NCI-H2029 (cell line): ENCODE measurements at places on chromosomes 16 and 17.
A peak's percentile ranks its signal among the peaks of the same experiment; 100 is the strongest.

DNA sequence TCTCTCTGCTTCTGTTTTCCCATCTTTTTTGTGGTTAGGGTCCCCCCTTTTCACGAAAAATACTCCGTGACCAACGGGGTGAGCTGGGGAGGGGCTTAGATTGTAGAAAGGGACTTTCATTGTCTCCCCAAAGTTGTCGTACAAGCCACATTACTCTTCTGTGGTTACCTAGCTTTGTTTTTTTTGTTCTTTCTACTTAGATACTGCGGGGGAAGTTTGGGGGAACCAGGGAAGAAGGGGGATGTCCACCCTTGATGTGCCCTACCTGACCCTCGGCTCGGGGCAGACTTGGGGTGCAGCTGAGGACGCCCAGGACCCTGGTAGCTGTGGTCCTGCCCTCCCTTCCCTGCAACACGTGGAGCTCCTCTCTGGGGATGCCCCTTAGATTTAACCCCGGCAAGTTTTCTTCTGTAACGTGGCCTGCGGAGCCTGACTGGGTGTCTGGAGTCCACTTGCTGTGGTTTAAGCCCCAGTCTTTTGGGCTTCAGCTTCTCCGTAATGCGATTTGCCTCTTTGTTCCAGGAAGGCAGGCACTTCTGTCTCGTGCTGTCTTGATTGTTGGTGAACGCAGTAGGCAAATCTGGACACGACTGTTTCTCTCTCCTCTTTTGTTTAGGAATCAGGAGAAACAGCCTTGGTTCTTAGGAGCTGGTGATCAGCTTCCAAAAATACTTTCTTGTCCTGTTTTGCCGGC is 892 bp downstream of the ABCC1 start:
- DNase-seq, result no peak

DNA sequence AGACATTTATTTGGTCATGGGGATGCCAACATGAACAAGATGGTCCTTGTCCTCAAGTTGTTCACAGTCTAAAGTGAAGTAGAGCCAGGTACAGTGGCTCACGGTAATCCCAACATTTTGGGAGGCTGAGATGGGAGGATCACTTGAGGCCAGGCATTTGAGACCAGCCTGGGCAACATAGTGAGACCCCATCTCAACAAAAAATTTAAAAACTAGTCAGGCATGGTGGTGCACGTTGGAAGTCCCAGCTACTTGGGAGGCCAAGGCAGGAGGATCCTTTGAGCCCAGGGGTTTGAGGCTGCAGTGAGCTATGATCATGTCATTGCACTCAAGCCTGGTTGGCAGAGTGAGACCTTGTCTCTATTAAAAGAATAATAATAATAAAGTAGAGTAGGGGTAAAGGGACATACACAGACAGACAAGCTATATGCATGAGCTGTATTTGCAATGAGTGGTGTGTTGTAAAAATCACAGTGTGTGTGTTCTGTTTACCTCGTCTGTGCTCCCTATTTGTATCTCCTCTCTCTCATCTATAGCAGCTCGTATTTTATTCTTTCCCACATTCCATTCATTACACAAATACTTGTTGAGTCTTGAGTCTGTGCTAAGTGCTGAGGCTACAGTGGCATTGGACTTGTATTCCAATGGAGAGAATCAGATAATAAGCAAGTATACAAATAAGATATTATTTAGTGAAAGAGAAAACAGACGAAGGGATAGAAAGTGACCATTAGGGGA is 73.9 kb upstream of the DHX40 start:
- no peak for DNase-seq

DNA sequence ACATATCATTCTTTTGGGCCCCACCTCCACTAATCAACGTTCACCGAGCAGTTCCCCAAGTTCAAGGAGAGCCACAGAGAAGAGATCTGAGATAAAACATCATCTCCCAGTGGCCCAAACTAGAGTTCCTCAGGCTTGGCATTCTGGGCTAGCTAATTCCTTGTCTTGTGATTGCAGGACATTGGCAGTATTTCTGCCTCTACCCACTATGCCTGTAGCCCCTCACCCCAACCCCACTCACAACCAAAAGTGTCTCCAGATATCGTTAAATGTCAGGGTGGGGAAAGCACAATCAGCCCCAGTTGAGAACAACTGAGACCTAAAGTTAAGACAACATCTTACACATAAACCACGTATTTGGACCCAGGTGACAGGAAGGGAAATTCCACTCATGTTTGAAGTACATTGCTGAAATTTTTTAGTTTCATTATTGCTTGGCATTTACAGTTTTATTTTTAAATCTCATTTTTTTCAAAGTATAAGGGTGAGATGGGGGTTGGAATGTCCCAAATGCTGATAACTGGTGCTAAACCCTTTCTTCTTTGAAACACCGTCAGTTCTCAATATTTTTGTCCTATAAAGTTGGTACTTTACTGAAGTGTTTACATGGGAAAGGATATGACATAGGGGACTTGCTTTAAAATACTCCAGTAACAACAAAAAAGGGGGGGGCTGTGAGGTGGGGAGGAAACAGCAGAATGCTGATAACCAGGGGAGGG is 13.6 kb downstream of the ZC3H7A start:
- DNase-seq, result peak; percentile 17

DNA sequence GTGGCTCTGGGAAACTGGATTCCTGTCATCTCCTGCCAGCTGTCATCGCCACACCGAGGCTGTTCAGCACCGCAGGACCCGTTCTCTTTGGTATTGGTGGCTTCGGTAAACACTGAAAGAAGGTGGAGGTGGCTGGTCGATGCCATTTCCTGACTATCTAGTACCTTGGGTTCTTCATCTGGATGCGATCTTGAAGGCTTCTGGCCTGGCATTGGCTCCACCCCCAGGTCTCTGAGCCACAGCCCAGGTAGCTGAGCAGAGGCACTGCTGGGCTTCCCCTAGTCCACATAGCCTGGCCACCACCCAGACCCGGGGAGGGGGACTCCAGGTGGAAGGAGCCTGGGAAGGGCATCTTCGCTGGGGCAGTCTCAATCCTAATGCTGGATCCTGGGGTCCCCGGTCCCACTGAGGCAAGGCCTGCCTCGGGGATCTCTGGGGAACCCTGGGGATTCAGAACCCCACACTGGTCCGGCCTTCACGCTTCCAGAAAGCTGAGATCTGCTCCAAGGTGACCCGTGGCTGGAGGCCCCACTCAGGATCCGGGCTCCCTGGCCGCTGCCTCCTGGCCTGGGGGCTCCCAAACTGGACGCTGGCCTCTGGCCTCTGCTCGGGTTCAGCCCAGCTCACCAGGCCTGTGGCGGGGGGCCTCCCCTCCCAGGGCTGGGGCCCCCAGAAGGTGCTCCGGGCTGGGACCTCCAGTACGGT is 1.8 kb downstream of the C16orf54 start:
- DNase-seq, result no peak

DNA sequence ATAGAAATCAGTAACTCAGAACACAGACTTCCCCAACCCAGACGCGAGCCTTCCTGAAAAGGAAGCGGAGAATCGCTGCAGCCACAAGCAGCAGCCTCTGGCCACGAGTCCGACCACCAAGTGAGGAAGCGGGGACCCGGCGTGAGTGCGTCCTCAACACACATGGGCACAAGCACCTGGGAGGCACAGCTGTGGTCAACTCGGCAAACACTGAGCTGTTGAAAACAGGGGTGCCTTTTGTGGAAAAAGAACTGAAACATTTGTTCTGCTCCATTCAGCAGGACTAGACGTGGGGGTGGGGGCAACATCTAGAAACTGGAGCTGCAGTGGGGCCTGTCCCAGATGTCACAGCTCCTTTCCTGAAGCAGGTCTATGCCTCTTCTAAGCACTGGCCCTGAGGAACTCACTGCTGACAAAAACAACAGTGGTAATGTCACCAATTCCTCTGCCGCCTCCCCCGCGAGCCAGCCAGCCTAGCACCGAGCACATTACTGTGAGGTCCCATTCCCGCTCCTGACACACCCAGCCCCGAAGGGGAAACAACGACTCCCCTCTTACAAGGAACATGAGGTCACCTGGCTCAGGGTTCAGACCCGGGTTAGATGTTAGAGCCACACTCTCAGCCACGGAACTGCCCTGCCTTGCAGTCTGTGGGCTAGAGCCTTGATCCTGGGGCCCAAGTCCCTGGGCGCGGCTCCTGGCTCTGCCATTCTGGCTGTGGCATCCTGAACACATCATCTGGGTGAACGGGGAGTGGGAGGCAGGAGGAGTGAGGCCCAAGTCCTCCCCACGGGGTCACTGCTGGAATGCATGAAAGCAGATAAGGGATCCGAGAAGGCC is 29.0 kb downstream of the KDM8 start:
- no peak for DNase-seq

DNA sequence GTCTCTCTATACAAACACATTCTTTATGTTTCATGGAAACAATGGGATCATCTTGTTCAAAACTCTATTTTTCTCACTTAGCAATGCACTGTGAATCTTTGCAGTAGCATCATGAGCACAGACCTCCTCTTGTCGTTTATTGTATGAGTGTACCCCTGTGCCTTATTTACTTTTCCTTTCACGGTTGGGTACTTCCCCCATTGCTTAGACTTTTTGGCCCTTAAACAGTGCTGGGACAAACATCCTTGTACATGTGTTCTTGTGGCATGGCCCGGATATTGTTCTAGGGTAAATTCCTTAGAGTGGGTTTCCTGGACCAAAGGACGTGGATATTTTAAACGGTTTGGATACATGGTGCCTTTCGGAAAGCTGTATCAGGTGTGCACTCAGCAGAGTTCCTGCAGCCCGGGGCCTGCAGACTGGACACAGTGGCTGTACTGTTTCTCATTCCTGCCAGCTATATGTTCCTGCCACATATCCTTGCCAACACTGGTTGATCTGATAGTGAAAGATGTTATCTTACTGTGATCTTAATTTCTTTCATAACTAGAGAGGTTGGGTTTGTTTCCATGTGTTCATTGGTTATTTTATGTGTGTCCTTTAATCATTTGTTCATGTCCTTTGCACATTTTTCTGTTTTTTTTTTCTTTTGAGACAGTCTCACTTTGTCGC is 111.1 kb downstream of the OR1D5 start:
- no peak for DNase-seq

GRCh38 chr16:49618955-49619354 is 237.0 kb downstream of the ZNF423 start:
- DNase-seq, result no peak

GRCh38 chr16:67593288-67593687 is 31.0 kb downstream of the CTCF start:
- no peak for DNase-seq

- no peak for DNase-seq
These were observed 84.8 kb downstream of the PITPNC1 start for GRCh38 chr17:67461876-67462275.

GRCh38 chr17:74343121-74343520 is 17.1 kb downstream of the KIF19 start:
- no peak for DNase-seq

GRCh38 chr16:14062261-14062660 is 8.9 kb upstream of the MRTFB start:
- DNase-seq, result no peak

GRCh38 chr16:154217-155030 is 2.0 kb downstream of the HBZ start:
- DNase-seq, result no peak

DNA sequence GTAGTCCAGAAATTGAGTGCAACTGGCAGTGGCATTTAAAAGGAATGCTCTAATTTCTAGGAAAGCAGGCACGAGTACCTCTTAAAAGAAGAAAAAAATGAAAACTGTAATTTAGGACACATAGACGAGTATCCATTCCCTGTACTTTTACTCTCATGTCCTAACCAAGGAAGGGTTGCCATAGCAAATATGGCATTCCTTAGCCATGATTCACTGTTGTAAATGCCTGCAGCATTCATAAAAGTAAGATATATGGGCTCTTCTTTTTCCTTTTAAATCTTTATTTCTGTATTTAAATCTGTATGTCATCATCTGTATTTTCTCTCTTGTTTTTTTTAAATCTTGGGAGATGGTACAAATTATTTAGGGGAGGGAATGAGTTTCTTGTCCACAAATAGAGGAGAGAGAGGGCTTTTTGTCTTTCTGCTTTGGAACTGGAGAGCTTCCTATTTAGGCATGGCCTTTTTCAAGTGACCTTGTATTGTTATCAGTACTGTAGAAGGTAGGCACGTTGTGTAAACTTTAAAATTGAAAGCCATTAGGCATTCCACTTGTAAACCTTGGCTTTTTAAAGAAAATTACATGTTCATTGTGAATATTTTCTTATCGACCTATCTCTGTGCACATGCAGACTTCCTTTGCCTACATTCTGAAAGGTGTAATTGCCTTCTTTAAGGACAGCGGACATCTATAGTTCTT is 50.0 kb downstream of the TENT4B start:
- DNase-seq, result no peak

DNA sequence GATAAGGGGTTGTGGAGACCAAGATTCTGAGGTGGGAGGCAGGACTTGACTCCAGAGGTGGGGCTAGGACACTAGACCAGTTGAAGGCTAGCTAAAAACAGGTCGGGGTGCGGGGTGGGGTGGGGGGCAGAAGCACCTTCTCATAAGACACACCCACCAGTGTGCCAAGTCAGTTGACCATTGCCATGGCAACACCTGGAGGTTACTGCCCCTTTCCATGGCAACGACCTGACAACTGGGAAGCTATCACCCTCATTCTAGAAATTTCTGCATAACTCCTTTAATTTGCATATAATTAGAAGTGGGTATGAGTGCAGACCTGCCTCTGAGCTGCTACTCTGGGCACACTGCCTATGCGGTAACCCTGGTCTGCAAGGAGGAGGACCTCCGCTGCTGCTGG is 53.9 kb upstream of the ALOX12 start:
- no peak for DNase-seq
